SW 1271 (cell line): ENCODE measurements at places on chromosomes 12 and 14.

DNA sequence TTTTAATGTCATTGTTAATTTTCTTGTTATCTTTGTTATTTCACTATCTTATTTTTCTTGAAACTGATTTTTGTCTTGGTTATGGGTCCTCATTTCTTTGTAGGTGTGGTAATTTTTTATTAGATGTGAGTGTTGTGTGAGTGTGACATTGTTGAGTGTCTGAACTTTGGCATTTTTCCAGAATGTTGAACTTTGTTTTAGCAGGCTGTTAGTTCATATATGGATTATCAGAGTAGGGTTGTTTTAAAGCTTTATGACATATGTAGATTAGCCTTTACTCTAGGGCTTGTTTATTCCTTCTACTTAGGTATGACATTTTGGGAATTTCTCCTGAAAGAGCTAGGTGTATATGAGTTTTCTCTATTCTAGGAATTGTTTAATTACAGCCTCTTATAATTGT lies 103.9 kb downstream of the ARID2 start:
- DNase-seq: no peak

DNA sequence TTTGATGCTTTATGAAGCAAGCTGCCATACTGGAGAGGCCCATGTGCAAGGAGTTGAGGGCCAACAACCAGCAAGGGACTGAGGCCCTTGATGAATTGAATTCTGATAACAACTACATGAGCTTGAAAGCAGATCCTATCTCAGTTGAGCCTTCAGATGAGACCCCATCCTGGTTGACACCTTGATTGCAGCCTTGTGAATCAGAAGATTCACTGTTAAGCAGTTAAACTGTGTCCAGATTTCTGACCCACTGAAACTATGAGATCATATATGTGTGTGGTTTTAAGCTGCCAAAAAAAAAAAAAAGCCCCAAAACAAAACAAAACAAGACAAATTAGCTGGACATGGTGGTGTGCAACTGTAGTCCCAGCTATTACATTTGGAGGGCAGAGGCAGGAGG lies 42.1 kb downstream of the GPR19 start:
- DNase-seq: no peak

GRCh38 chr14:20383636-20384035 lies 29.7 kb downstream of the TEP1 start:
- DNase-seq: no peak

DNA sequence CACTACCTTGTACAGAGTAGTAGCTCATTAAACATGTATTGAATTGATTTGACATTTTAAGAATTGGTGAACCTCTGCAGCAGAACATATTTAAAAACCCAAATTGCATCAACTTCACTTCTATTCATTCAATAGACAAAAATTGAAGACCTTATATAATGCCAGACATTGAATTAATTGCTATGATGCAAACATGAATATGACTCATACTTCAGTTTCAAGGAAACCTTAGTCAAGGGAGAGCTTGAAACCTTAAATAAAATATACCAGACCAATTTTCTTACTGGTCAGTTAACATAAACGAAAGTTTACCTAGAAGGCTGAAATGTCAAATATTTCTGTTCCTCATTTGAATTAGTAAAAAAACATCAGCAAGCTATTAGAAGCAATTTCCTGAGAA lies 5.0 kb upstream of the MGAT4C start:
- DNase-seq: no peak

GRCh38 chr12:10891937-10892336 lies 7.9 kb upstream of the PRH1 start:
- no peak for DNase-seq

DNA sequence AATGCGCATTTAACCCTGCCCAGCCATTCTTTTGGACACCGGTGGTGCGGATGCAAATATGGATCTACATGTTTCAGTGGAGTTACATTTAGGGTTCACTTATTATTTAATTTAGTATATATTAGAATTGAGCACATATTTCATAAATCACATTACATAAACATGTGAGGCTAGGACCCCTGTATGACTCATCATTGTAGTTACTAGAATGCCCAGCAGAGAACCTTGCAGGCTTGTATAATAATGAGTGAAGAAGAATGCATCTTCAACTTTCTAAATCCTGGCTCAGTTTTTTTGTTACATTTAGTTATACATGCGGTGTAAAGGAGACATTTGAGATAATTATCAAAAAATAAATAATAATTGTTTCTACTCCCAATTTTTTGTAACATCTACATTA lies 369.0 kb downstream of the ATP23 start:
- DNase-seq: no peak

- DNase-seq: no peak
These were observed 43.9 kb upstream of the PLEKHG6 start for GRCh38 chr12:6266541-6266966.

- DNase-seq: peak; percentile 47
These were observed 966 bp downstream of the SINHCAF start for GRCh38 chr12:31324845-31325523.

- no peak for DNase-seq
These were observed 112.5 kb downstream of the CCER1 start for GRCh38 chr12:90842477-90842876.

- no peak for DNase-seq
These were observed 42.4 kb downstream of the RALGAPA1 start for GRCh38 chr14:35766700-35767082.

GRCh38 chr12:111409780-111410430 lies 4.2 kb downstream of the SH2B3 start:
- peak; percentile 86 for DNase-seq

- DNase-seq: no peak
These were observed 27.5 kb downstream of the AMN start for GRCh38 chr14:102949801-102950451.

DNA sequence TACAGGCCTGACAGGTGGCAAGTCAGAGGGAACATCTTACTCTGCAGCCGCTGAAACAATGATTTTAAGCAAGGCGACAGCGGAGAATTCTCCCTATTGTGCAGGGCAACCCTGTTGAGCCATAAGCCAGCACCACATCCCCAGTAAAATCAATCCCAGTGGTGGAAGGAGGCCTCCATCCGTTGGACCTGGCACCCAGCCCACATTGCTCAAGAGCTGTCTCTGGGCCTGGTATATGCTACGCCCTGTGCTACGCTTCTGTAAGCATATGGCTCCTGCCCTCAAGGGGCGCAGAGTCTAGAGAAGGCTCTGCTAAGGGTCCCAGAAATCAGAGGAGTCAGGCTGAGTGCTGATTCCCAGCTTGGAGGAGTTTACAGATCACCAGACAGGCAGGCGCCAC lies 265.5 kb downstream of the CACNA1C start:
- no peak for DNase-seq

- no peak for DNase-seq
These were observed 798.0 kb upstream of the MGAT4C start for GRCh38 chr12:87054226-87054625.

DNA sequence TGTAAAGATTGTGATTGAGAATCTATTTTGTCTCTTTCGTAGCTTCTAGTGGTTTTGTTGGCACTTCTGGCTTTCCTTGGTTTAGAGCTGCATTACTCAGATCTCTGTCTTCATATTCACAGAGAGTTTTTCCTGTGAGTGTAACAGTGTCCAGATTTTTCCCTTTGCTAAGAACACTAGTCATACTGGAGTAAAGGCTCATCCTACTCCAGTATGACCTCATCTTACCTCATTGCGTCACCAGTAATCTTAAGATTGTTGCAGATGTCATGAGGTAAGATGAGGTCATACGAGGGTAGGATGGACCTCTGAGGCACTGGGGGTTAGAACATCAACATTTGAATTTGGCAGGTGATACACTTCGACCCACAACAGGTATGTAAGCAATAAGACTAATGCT lies 461.2 kb downstream of the FLRT2 start:
- DNase-seq: no peak

- no peak for DNase-seq
These were observed 41.0 kb upstream of the FOXJ2 start for GRCh38 chr12:7991535-7991934.

DNA sequence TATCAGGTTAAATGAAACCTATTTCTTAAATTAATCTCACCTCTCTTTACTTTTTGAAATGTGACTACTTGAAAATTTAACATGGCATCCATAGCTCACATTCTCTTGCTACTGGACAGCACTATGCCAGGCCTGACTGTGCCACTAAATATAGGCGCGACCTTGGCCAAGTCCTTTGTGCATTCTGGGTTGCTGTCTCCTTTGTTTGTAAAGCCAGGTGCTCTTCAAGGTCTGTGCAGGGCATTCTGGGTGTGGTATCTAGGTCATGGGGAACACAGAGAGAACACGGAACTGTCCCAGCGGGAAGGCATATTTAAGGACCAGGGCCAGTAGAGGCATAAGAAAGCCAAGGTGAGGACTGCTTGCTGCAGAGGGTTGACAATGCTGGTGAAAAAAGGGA lies 121.2 kb downstream of the ZNF664 start:
- DNase-seq: no peak
